Naive thymus-derived CD8-positive, alpha-beta T cell (primary cell): ENCODE measurements at places on chromosomes 12 and 14.

DNA sequence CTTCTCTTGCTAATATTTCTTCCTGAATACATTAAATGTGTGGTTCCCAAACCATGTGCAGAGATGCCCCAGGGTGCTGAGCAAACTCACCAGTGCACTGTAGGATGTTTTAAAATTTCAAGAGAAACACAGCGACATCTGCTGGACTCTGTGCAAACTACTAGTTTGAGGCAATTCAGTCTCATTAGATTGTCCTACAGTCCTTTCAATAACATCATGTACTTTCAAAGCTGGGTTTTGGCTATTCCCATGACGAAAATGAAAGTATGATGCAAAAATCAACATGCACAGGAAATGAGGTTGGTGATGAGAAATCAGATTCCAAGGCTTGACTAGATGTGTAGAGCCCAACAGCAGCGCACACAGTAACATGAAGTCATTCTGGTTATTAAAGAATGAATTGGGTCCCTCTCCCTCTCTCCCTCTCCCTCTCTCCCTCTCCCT, 66.3 kb downstream of the CLIP1 start:
- peak; percentile 12 for DNase-seq

- DNase-seq: no peak
Measured at GRCh38 chr12:18794000-18794399, 56.1 kb downstream of the CAPZA3 start.

DNA sequence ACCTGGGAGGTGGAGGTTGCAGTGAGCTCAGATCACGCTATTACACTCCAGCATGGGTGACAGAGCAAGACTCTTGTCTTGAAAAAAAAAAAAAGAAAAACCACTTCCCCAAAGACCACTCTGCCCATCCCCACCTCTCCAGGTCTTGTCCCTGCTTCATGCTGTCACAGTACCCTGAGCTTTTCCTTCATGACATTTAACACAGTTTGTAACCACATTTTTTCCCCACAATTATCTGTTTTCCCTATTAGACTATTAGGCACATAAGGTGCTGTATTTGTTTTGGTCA, 6.9 kb downstream of the HECTD1 start:
- no peak for DNase-seq

- no peak for DNase-seq
Measured at GRCh38 chr12:119676573-119676972, 8.6 kb downstream of the PRKAB1 start.

- DNase-seq: no peak
Measured at GRCh38 chr12:55043542-55043941, 23.8 kb downstream of the NEUROD4 start.

- DNase-seq: no peak
Measured at GRCh38 chr12:38934686-38935085, 29.3 kb upstream of the CPNE8 start.

GRCh38 chr14:99077076-99077843, 194.7 kb downstream of the BCL11B start:
- no peak for DNase-seq

DNA sequence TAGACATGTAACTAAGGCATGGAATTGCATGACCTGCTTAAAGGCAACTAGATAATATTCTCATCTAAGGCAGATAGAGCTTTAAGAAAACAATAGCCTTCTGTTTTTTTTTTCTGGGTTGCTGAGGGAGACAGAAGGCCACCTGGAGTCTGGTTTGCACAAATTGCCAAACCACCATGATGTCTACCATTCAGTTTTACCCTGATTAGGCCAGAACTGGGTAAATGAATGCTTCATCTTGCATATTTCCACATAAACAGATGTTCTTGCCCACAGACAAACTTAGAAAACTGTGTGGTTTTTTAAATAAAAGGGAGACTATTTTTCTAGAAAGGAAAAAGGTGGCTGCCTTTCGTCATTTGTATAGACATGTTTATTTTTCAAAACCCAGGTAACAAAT, 278.7 kb upstream of the PRICKLE1 start:
- no peak for DNase-seq

GRCh38 chr12:43107026-43107775, 444.8 kb downstream of the ADAMTS20 start:
- no peak for DNase-seq
